Transverse colon (tissue), 4 donors: ENCODE measurements at places on chromosomes 4 and X. TPM values are rescaled to one million over a fixed set of nuclear protein-coding genes. Genes with fewer than 3 reads are reported as not detected.
A peak's percentile ranks its signal among the peaks of the same experiment; 100 is the strongest.

DNA sequence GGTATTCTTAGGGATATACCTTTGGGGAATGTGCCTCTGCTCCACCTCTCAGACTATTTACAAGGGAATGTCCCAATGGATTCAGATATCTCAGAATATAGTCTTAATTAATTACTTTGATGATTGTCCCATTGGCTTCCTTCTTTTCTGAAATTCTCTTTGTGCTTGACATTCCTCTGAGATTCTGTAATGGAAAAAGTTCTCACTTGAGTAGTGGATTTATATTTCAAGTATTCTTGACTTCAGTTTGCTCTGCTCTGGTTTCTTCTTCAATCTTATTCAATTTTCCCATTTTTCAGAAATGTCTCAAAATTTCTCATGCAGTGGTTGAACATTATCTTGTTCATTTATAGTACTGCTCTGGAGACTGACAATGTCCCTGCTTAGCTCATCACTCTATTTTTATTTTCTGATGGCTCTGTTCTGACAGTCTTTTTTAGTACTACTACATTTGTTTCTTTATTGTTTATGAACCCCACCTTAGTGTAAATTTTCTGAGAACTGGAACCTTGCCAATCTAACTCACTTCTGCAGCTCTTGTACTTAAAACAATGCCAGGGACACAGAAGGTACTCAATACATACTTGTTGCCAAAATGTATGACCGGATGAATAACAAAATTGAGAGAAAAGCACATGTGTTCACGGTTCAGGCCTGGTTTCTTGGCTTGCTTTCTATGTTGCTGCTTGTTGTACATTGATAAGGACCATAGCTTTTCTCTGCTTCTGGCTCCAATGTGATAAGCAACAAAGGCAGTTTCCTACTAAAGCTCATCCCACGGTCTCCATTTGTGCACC is 471.7 kb downstream of the GASK1B start:
- no peak for DNase-seq

GRCh38 chr4:184503869-184504300 is 29.5 kb upstream of the IRF2 start:
- DNase-seq: no peak

- DNase-seq: no peak
These were observed 72.6 kb downstream of the ANK2 start for GRCh38 chr4:113122066-113122465.

DNA sequence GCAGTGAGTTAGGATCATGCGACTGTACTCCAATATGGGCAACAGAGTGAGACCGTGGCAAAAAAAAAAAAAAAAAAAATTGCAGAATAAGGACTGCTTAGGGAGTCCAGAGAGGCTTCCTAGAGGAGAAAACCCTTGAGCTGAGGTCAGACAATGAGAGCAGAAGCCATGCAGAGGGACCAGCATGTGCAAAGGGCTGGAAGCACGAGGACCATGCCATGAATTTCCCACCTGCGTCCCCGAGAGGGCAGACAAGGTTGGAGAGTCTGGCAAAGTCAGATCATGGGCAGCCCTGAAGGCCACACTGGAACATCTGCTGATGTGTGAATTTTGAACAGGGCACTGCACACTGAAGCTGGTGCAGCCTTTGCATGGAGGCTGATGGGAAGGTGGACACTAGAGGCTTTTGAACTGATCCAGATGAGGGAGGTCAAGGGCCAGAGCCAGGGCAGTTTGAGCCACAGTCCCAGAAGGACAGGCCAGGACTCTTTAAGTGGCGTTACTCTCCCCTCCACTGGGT is 6.5 kb upstream of the JAKMIP1 start:
- DNase-seq: no peak

DNA sequence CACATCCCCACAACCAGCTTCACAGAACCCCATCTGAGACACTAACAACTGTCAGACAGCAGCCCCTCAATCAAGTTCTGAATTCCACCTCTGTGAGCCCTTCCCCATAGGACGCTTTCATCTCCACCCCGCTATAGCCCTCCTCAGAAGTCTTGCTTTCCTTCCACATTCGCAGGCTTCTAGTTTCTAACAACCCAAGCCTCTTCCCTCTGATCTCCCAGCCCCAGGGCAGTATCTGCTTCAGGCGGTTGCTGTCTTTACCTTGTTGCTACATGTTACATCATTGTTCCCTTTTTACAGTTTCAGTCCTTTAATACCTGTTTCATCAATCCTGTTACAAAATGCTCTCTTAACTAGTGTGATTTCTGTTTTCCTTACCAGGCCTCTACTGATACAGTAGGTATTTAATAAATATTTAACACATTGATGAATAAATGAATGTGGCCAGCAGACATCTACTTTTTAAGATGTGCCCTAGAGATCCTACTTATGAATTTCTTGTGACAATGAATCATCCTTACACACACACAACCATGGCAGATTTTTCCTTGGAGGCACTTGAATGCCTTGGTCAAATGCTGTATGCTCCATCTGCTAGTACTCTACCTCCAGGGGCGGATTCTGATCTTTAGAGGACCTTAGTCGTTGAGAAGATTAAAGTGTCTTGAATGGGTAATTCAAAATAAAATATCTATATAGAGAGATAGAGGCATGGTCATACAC is 164.7 kb upstream of the SLIT2 start:
- DNase-seq: no peak

- DNase-seq: no peak
These were observed 62.4 kb upstream of the NDP start for GRCh38 chrX:44035571-44035970.

GRCh38 chrX:148133105-148133725 is 152.1 kb downstream of the FMR1NB start:
- DNase-seq: no peak

DNA sequence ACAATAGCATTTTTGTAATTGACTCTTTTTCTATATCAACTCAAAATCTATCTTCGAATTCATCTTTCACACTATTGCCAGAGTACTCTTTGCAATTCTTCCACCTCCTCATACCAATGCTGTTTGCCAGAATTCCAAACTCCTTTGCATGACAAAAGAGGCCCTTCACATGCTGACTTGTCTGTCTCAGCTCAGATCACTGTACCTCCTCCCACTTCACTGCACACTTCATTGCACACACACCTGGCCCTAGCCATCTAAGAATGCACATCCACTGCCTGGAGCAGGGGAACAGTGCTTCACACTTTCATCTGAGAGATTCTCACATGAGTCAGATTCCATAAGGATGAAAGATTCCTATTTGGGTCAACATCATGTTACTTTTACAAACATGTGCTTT is 56.5 kb downstream of the PRDM5 start:
- no peak for DNase-seq

- DNase-seq: no peak
These were observed 137.7 kb upstream of the LIMCH1 start for GRCh38 chr4:41400296-41400695.

DNA sequence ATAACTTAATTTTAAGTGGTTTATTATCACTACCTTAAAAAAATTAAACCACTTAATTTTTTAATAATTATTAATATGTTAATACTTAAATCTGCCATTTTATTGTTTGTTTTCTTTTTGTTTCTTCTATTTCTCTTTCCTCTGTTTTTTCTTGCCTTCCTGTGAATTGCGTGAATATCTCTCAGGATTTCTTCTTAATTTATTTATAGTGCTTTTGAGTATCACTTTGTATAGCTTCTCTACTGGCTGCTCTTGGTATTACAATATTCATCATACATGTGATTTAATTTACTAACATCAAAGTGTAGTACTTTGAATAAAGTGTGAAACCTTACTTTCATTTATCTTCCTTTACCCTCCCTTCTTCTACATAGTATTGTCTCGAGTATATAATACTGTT is 349.5 kb upstream of the CPXCR1 start:
- DNase-seq: no peak

DNA sequence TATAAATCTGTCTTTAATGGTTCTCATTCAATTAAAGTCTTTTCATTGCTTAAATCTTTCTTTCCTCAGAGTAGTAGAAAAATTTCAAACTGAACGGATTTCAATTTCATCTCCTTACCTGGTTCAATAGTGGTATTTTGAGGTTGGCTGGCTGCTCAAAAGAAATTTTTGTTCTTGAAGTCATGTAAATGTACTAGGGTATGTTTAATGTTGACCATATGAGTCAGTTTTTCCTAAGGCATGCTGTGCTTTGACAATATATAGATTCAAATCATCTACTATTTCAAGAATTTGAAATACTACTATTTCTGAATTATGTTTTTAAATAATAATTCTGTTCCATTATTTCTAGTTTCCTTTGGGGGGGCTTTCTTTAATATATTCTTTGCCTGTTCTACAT is 105.5 kb downstream of the PACRGL start:
- DNase-seq: no peak

GRCh38 chr4:118834960-118835569 is 861 bp downstream of the SEC24D start:
- DNase-seq: peak; percentile 70

GRCh38 chr4:1684506-1685234 is 557 bp upstream of the FAM53A start:
- DNase-seq: peak; percentile 32

- DNase-seq: no peak
These were observed 48.0 kb downstream of the OTC start for GRCh38 chrX:38400389-38400910.

DNA sequence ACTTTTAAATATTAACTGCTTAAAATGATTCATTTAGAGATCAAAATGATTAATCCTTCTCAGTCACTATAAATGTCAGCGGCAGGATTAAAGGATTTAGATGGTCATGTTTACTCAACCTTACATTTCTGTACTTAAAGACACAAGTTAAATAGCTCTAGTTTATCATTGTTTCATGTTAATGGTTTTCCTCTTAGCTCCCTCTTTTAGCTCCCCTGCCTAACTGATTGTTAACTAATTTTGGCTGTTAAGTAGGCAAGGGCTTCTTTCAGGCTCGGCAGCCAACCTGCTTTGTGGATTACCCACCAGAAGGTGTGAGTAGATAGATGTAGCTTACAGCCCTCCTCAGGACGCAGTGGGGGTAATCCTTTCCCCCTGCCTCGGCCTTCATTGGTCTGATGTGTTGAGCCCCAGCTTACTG is 96.0 kb downstream of the TENM3 start:
- DNase-seq: no peak

DNA sequence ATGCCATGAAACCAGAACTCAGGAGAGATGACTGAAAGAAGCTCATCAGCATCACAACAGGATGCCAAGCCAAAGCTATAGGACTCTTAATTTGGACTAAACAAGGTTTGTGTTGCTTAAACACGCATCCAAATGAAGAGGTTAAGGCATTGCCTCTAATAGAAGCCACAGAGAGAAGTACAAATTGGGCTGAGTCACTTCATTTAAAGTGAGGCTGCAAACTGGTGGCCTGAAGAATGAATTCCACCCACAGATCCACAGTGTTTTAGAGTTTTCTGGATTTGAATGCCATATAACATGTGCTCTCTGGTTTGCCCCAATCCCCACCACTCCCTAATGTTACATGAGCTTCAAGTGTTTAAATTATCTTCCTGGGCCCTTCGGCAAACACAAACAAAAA is 103.5 kb downstream of the FIP1L1 start:
- DNase-seq: no peak

DNA sequence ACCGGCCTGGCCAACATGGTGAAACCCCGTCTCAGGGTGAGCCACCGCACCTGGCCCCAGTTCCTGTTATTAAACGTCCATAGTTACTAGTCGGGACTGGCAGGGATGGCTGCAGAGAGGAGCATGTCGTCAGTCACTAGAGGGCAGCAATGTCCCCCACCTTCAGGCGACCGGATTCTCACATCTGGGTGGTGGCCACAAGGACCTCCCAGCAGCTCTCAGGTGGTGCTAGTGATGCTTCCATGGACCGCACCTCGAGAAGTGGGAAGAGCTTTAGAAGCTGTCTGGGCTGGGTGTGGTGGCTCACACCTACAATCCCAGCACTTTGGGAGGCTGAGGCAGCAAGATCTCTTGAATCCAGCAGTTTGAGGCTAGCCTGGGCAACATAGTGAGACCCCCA is 13.3 kb upstream of the IL3RA start:
- peak; percentile 63 for DNase-seq

DNA sequence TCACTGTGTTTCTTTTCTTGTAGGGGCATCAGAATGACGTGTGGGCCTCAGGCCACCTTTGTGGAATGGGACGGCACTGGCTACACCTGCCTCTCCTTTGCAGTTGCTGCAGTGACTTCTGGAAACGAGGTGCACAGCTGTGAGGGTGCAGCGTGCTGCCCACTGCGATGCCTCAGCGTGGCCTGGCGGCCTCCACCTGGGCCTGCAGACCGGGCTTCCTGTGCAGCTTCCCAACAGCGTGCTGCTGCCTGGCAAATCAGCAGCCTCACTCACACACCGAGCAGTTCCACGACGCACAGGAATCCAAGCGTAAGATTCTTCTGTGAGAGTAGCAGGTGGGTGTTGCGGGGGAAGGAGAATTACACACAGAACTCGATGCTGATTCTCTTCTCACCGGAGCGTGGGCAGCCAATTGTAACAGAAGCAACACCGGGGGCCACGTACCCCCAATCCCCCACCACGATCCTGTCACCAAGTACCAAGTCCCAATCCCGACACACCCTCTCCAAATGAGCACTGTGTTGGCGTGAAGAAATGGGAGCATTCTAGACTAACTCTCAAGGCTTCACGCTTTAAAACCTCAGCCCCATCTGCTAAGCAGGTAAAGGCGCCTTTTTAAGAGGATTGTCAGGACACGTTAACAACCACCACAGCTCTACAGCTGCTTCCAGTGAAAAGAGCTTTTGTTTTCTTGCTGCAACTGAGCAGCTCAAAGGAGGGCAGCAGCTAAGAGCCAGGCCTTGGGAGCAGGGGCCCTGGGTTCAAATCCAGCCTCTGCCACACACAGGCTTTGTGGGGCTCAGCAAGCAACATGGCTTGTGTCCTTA is 16.9 kb downstream of the WDR1 start:
- DNase-seq: no peak

GRCh38 chr4:105061136-105061696 is 85.5 kb upstream of the TET2 start:
- DNase-seq: peak; percentile 19

DNA sequence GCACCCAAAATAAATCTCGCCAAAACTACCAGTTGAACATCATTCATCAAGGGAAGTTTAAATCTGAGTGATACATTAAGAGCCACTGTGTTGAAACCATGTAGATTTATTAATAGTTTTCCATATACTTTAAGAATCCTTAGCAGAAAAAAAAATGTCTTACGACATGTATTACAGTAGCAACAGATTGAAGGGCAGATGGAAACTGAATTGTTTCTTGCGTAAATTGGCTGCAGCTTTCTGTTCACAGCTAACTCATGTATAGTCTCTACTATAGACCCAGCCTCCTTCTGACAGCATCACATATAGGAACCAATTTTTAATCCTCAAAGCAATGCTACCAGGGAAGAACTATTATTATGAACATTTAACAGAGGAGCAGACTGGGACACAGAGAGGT is 195.2 kb upstream of the PUDP start:
- no peak for DNase-seq

GRCh38 chr4:113758372-113758771 is 3.2 kb downstream of the CAMK2D start:
- no peak for DNase-seq

- DNase-seq: no peak
These were observed 1290.8 kb upstream of the PABPC4L start for GRCh38 chr4:135492439-135492838.

GRCh38 chr4:112206431-112206830 is 25.2 kb upstream of the AP1AR start:
- no peak for DNase-seq

- no peak for DNase-seq
These were observed 57.8 kb downstream of the FRMPD3 start for GRCh38 chrX:107507093-107507743.

Gene CABS1
- total RNA-seq: not detected

Gene CCDC120
- 19.1 TPM for total RNA-seq

Gene LRCH2
- 4.2 TPM for total RNA-seq

Gene RHOXF2B
- total RNA-seq: not detected

Gene MAGEE1
- 3.0 TPM for total RNA-seq

Gene DCLK2
- 3.5 TPM for total RNA-seq

Gene ENOX2
- total RNA-seq: 1.5 TPM
